ELR (cell line): ENCODE measurements at places on chromosomes 16 and 17.

DNA sequence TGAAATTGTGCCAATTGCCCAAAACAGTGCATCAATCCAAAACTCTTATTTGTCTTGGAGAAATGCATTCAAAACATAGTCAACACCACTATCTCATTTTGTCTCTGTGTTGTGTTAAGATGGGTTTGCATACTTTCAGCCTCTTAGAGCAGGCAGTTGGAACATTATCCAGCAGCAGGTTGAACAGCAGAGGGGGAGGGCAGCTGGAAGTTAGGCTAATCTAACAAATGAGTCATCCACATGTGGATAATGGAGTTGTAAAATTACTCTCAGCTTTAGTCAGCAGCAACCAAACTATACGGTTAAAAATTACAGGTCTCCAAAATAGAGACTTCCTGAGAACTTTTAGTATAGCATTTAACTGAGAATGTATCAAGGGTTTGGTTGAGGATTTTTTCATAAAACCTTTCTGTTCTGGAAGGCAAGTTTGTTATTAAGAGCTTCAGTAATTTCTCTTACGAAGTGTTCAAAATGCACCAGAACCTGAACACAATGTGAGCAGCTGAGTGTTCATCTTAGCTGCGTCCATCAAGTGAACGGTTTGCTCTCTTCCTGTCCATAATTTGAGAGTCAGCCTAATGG, 46.3 kb downstream of the PRKCA start:
- peak; percentile 88 for DNase-seq

- DNase-seq, result no peak
Observed at GRCh38 chr17:71063127-71063526, 893.8 kb downstream of the KCNJ2 start.

DNA sequence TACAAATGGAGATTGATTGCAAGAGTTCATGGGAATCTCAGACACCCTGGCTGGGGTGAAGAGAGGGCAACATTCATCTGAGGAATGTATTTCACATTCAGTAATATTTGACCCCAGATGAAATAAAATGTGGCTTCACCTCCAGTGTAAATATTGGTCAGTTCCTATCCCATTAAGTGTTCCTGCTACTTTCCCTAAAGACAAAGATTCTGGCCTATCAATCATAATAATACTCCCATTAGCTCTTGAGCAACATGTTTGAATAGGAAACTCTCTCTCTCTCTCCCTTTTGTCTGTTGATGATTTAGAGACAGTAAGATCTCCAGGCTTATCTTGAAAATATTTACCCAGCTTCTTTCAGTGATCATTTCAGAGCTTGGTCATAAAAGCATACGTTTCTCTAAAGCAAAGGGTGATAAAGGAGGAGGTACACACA, 70.1 kb downstream of the KCNJ2 start:
- DNase-seq, result no peak

DNA sequence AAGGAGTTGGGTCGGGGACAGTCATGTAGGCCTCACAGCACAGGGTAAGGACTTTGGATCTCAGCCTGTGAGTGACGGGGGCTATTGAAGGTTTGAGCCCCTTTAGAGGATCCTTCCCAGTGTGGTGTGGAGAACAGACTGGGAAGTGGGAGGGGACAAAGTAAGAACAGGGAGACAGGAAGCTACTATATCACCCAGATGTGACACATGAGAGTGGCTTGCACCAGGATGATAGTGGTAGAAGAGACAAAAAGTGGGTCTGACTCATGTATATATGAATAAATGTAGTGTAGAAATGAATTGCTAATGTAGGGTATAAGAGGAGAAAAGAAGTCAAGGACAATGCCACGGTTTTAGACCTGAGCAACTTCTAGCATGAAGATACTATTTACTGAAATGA, 4.5 kb downstream of the NUP93 start:
- peak; percentile 76 for DNase-seq

- no peak for DNase-seq
Observed at GRCh38 chr17:9185688-9186284, 164.5 kb downstream of the NTN1 start.

- DNase-seq, result no peak
Observed at GRCh38 chr17:81026266-81027036, 8.5 kb upstream of the BAIAP2 start.

DNA sequence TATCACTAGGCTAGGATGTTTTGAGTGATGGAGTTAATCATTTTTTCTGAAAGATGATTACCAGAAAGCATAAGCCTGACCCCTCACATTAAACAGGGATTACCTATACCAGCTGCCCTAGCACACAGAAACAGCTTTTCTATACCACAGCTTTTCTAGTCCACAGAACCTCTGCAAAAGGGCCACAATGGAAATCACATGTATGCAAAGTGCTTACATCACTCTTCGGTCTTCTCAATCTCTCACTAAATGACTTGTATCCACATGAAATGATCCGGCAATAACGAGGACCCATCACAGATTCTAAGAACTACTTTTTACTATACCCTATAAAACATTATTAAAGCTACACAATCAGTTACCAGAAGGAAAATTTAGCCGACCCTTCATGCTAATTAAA, 2.6 kb downstream of the CSNK2A2 start:
- no peak for DNase-seq

- DNase-seq, result no peak
Observed at GRCh38 chr17:77592106-77592865, 366.2 kb upstream of the TNRC6C start.

GRCh38 chr17:21194226-21194625, 19.7 kb downstream of the TMEM11 start:
- no peak for DNase-seq

DNA sequence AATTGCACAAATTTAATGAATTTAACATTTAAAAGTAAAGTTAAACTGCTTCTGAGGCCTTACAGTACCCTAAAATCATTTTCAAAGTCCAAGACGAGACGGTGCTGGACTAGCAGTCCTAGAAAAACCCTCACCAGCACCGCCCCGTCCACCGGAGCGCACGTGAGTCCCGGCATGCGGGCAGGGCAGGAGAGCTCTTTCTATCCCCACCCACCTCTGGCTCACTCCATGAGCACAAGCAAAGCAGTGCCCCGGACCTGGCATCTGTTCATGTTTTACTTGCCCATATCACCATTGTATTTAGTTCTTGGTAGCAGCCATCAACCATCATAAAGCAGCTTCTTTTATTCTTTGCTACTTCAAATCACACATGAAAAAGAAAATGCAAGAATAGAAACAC, 41.7 kb downstream of the ANKRD11 start:
- no peak for DNase-seq

GRCh38 chr16:72508191-72508590, 336.2 kb upstream of the PMFBP1 start:
- peak; percentile 25 for DNase-seq

GRCh38 chr16:75621170-75621477, 2.0 kb downstream of the ADAT1 start:
- DNase-seq, result peak; percentile 69

DNA sequence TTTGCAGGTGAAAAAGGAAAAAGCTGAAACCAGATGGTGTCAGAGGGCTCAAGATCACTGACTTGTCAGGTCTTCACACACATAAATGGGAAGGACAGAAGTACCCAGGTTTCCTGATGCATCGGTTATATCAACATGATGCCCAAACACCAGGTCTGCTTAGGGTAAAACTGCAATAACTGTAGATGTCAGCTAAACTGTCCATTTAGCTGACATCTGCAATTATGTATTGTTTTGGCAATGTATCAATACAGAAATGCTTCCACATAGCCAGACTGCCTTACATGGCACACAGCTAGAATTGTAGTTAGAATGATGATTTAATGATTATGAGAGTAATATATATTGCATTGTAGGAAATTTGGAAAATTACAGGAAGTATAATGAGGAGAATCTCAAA, 5.0 kb downstream of the ACSM3 start:
- DNase-seq, result no peak

DNA sequence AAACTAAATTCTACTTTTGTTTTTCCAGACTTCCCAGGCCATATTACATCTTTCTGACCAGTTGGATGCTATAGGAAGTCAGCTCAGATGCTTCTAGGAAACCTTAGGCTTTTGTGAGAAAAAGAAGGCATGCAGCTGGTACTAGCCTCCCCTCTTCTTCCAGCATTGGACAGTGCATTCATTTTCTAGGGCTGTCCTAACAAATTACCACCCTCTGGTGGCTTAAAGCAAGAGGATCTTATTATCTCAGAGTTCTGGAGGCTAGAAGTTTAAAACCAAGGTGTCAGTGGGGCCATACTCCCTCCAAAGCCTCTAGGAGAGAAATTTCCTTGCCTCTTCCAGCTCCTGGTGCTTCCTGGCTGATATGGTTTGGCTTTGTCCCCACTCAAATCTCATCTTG, 467.8 kb downstream of the SLC39A11 start:
- DNase-seq, result no peak

GRCh38 chr16:88665148-88665547, 2.3 kb upstream of the MVD start:
- no peak for DNase-seq

- DNase-seq, result peak; percentile 55
Observed at GRCh38 chr16:1706386-1707192, 594 bp downstream of the MAPK8IP3 start.

GRCh38 chr17:560432-560873, 154.2 kb downstream of the VPS53 start:
- peak; percentile 89 for DNase-seq

GRCh38 chr17:79997011-79997660, 38.5 kb downstream of the TBC1D16 start:
- no peak for DNase-seq

DNA sequence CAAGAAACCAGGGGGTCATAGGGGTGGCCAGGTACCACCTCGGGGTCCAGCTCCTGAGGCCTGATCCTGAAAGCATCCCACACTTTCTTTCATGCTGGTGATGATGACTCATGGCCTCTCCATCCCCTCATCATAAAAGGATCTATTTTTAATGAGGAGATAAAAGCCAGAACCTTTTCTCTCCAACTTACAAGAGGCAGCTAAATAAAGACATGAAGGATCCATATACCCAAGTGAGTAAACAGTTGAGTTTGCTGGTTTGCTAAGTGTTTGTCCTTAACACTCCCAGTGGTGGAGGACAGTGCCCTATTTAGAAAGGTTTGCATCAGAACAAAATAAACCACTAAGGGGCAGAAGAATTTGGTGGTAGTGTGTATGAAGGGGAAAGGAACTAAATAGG, 383.8 kb downstream of the GRIN2A start:
- DNase-seq, result no peak

DNA sequence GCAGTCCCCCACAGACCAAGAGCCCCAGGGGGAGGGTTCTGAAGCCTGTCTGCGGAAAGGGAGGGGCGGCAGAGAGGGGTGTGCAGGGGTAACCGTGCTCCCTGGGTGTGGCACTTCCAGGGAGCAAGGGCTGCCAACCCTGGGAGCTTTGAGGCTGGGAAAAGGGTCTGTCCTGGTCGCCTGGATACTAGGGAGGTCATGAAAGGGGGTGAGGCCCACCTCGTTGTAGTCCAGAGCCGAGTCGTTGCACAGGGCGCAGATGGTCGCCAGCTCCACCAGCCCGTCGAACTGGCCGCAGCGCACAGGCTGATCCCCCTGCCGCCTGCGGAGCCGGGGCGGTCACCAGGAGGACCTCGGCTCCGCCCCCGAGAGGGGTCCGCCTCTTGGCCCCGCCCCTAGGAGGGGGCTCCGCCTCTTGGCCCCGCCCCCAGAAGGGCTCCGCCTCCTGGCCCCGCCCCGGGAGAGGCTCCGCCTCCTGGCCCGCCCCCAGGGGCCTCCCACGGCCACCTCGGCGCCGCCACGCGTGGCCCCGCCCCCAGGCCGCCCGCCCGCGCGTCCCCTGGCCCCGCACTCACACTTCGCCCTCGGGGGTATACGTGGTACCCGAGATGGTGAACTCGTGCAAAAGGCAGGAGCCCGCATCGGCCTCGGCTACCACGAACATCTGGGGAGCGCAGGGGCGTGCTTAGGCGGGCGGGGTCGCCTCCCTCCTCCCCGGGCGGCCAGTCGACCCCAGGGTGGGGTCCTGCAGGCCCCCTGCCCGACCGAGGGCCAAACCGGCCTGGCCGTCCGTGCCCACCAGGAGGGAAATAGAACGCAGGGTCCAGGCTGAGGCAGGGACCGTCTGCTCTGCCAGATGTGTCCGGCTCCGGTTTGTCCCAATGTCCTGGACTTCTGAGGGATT, 19.5 kb downstream of the ATP2A3 start:
- DNase-seq, result peak; percentile 80

DNA sequence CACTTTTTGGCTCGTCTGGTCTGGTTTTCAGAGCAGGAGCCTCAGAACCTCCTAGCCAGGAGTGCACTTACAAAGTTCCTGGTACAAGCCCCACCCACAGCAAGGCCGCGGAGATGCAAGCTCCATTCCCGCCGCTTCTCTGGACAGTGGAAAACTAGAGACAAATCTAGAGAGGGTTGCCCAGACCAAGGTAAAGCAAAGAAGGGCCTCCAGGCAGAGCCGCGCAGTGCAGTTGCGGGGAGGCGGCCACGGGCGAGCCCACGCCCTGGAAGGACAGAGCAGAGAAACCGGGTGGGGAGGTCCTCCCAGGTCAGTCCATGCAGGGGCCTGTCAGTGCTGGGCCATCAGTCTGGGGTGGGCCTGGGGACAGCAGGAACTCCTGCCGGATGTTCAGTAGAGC, 11.0 kb upstream of the OSGIN1 start:
- DNase-seq, result no peak

GRCh38 chr17:64781810-64782555, 119.9 kb upstream of the SMURF2 start:
- no peak for DNase-seq

DNA sequence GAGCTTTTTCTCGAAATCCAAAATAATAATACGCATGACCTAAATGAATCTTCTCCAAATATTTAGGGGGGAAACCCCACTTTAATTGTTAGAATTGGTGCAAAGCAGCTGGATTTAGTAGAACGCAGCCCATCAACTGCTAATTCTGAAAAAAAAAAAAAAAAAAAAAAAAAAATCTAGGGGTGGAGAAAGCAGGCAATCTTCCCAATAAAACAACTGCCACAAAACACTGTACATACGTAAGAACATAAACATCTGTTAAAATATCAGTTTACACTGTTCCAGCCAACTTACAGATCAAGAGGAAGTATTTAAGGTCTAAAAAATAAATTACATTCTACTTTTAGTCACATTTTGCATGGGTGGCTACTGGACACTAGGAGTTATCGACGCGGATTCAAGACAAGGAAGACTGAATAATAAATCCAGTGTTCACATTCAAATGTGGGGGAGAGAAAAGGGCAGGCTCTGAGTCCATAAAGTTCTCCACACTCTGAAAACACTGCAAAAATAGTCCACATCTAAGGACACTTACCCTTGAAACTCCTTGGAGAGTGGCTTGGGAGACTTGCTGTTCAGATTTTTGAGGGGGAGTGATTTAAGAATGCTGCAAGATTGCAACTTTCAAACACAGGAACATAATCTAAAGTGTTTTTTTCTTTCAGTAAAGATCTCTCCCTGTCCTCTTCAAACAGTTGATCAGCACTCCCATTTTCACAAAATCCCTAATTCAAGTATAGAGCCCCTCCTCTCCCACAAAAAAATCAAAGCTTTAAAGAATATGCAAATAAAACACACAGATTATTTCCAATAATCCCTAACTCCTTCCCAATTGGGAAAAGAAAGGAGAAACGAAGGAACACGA, 1.3 kb downstream of the APPBP2 start:
- DNase-seq, result peak; percentile 36
